ENCODE measurements at places on chromosomes 3 and 15.

DNA sequence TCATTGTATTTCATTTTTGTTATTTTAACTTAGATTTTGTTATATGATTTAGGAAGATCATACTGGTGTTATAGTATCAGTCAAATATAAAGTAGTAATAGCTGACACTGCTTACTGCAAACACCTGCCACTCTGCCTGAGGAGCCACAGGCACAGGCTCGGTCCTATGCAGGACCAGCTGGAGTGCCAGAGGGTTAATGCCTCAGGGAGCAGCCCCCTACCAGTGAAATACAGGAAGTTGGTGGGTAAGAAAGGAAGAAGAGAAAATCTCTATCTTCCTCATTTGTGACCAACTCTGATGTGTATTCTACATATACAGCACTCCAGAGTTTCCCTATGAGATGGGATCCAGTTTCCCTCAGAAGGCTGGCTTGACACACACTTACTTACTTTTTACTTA, 593.3 kb downstream of the UNC13C start:
- H3K4me3 ChIP-seq = no peak overlapping the region
- no peaks in the 10 kb centered on the region for H3K27me3 ChIP-seq
- DNase-seq = no peak
- H3K4me1 ChIP-seq = no peaks in the 10 kb centered on the region

DNA sequence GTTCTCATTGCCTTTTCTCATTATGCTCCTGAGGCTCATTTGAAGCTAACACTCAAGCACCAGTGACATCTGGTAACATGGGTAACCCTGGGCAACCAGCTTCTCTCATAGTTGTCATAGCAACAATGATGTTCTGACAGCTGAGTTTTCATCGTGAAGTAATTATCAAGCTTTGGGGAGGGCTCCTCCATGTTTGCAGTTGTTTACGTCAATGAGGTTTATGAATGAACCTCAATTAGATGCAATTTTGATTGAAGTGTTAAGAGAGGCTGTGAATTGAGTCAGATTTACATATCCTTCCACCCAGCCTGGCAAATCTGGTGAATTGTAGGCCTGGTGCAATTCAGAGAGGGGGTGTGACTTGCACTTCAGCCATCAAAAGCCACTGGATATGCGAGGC, 119.3 kb upstream of the CHD2 start:
- H3K27me3 ChIP-seq = no peaks in the 10 kb centered on the region
- no peak overlapping the region for H3K27ac ChIP-seq
- no peaks in the 10 kb centered on the region for H3K36me3 ChIP-seq
- H3K4me1 ChIP-seq = no peaks in the 10 kb centered on the region

DNA sequence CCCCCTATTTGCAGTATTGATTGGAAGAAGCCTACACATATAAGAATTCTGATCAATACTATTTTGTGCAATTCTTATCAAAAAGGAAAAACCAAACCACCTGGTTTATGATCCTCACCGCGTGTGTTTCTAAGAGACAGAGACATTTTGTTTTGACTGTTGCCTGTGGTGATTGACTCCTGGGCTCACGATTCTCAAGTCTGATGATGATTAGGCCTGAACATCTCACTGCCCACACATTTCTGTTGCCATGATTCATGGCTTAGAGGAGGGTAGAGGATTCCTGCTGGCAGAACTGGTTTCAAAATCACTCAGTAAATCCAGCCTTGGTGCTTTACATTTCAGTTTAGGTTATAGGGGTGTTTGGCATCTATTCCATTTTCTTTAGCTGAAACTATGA, 88.3 kb upstream of the UBE3A start:
- no peaks in the 10 kb centered on the region for H3K4me1 ChIP-seq
- H3K27me3 ChIP-seq = no peaks in the 10 kb centered on the region
- DNase-seq = no peak
- H3K27ac ChIP-seq = no peak overlapping the region
- no peak overlapping the region for H3K4me3 ChIP-seq
- H3K36me3 ChIP-seq = no peaks in the 10 kb centered on the region

GRCh38 chr3:147392625-147392946, 13.8 kb downstream of the ZIC4 start:
- H3K27ac ChIP-seq = no peak overlapping the region
- H3K4me3 ChIP-seq = no peak overlapping the region
- no peaks in the 10 kb centered on the region for H3K36me3 ChIP-seq
- peaks cover 78% of the 10 kb centered on the region for H3K27me3 ChIP-seq

- H3K4me1 ChIP-seq = peaks cover 8% of the 10 kb centered on the region
- H3K27ac ChIP-seq = no peak overlapping the region
- H3K27me3 ChIP-seq = no peaks in the 10 kb centered on the region
- no peak overlapping the region for H3K4me3 ChIP-seq
Measured at GRCh38 chr15:40075298-40076044, 33.2 kb downstream of the BMF start.

- no peak for DNase-seq
- H3K36me3 ChIP-seq = no peaks in the 10 kb centered on the region
- H3K4me3 ChIP-seq = no peak overlapping the region
- no peaks in the 10 kb centered on the region for H3K4me1 ChIP-seq
Measured at GRCh38 chr15:31272558-31273257, 53.9 kb upstream of the KLF13 start.

DNA sequence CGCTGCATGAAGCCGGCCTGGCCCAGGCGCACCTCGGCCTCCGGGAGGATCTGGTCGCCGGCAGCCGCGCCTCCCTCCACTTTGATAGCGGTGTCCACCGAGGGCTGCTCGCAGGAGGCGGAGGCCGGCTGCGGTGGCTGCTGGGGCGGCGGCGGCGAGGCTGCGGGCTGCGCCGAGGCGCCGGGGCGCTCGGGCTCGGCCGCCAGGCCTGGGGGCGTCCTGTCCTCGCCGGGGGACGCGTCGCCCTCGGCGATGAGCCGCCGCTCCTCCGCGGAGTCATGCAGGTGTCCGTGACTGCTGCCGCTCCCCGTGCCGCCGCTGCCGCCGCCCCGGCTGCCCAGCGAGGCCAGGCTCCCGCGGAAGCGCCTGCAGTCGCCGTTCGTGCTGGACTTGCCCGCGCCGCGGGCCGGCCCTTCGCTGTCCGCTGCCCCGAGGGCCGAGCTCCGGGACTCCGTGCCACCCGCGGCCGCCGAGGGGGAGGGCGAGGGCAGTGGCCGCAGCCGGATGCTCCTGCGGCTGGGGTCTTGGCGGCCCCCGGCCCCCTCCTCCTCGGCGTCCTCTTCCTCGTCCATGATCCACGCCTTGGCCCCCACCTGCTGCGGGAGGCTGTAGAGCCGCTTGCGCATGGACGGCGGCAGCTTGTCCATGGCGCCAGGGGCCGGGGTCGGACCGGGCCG, 996 bp downstream of the HCN4 start:
- H3K36me3 ChIP-seq = no peaks in the 10 kb centered on the region
- DNase-seq = no peak

- no peak for DNase-seq
- no peaks in the 10 kb centered on the region for H3K36me3 ChIP-seq
- H3K4me1 ChIP-seq = peaks cover 2% of the 10 kb centered on the region
- no peak overlapping the region for H3K27ac ChIP-seq
Measured at GRCh38 chr15:80118956-80119355, 33.8 kb upstream of the FAH start.

DNA sequence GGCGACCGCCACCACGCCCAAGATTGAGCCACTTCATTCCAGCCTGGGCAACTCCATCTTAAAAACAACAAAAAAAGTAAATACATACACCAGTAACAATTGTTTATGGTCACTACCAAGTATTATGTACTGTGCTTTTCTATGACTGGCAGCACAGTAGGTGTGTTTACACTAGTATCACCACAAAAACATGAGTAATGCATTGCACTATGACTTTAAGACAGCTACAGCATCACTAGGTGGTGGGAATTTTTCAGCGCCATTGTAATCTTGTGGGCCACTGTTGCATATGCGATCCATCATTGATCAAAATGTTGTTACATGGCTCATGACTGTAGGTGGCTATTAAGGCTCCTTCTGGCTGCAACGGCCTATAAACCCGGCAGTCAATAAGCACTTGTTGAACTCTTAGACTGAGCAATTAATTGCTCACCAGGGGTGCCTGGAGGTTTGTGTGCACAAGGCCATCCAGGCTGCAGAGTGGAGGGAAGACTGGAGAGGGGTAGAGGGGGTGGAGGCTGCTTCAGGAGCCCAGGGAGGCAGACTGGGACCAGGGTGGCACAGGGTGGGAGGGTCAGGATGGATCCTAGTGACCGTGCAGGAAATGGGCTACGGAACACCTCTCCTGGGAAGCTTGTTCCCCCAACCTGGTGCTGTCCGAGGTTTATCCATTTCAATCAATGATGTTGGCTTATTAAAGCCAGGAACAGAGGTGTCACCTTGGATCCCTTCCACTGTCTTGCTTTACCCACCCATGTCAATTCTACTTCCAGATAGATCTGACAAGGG, 17.9 kb upstream of the COPG1 start:
- no peak for DNase-seq
- H3K27ac ChIP-seq = no peak overlapping the region
- H3K36me3 ChIP-seq = no peaks in the 10 kb centered on the region
- no peak overlapping the region for H3K4me3 ChIP-seq

GRCh38 chr15:77732514-77733335, 100.0 kb upstream of the LINGO1 start:
- no peak overlapping the region for H3K27ac ChIP-seq
- no peaks in the 10 kb centered on the region for H3K36me3 ChIP-seq
- H3K27me3 ChIP-seq = no peaks in the 10 kb centered on the region
- no peaks in the 10 kb centered on the region for H3K4me1 ChIP-seq
- no peak overlapping the region for H3K4me3 ChIP-seq

- H3K27ac ChIP-seq = no peak overlapping the region
- H3K36me3 ChIP-seq = no peaks in the 10 kb centered on the region
- H3K27me3 ChIP-seq = no peaks in the 10 kb centered on the region
- H3K4me3 ChIP-seq = no peak overlapping the region
Measured at GRCh38 chr3:171585039-171585438, 124.8 kb upstream of the TNIK start.

GRCh38 chr3:172391592-172392302, 56.5 kb downstream of the GHSR start:
- no peak overlapping the region for H3K27ac ChIP-seq
- H3K4me3 ChIP-seq = no peak overlapping the region
- no peaks in the 10 kb centered on the region for H3K27me3 ChIP-seq
- H3K36me3 ChIP-seq = no peaks in the 10 kb centered on the region
- no peaks in the 10 kb centered on the region for H3K4me1 ChIP-seq

GRCh38 chr3:98038286-98038685, 3.2 kb upstream of the GABRR3 start:
- H3K36me3 ChIP-seq = no peaks in the 10 kb centered on the region
- DNase-seq = peak; percentile 35
- H3K27ac ChIP-seq = no peak overlapping the region
- no peaks in the 10 kb centered on the region for H3K4me1 ChIP-seq
- H3K4me3 ChIP-seq = no peak overlapping the region

DNA sequence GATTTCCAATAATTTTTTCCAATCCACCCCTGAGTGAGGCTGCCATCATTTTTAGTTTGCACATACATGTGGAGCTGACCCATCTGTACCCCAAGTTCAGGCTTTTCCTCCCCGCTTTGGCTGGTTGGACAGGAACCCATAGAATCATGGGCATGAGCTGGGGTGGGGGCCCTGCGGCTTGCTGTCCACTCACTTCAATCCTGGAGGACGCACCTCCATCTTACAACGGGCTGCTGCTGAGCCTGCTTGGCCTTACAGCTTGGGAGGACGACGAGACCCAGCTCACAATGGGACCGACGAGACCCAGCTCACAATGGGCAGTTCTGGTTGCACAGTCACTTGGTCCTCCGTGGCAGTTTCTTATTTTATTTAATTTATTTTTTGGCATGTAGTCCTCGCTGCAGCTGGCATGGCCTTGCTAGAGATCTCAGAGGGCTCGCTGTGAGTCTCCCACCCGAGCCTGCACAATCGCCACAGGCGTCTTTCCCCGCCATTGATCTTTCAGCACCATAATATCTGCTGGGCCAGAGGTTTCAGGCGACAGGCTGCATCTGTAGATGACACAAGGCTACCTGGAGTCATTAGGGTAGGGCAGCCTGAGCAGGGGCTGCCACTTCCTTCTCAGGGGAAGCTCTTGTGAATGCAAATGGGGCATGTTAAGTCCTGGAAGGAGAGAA, 19.6 kb upstream of the EPHB3 start:
- H3K4me1 ChIP-seq = no peaks in the 10 kb centered on the region
- DNase-seq = no peak
- H3K27ac ChIP-seq = no peak overlapping the region

GRCh38 chr3:99789011-99789721, 28.5 kb upstream of the CMSS1 start:
- peak; percentile 18 for DNase-seq
- H3K27me3 ChIP-seq = no peaks in the 10 kb centered on the region
- H3K27ac ChIP-seq = no peak overlapping the region

DNA sequence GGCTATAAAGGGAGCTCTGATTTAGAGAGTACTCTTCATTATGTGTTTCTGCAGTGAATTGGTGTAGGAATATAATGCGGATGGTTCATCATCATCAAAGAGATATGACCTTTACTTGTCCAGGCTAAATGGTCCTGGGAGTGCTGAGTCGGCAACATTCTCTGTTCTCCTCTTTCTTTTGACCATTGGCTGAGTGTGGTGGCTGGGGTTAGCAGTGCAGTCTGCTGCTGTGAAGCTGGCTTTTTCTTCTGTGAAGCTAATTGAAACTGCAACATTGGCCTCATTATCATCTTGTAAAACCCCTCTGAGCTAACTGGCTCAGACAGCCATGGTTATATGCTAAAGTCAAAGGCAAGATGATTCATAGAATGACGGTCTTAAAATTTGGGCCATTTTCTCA, 83.8 kb downstream of the THRB start:
- no peaks in the 10 kb centered on the region for H3K4me1 ChIP-seq
- DNase-seq = no peak
- no peak overlapping the region for H3K27ac ChIP-seq
- no peak overlapping the region for H3K4me3 ChIP-seq
- H3K27me3 ChIP-seq = no peaks in the 10 kb centered on the region

- H3K4me3 ChIP-seq = no peak overlapping the region
- no peaks in the 10 kb centered on the region for H3K27me3 ChIP-seq
- peak; percentile 47 for DNase-seq
- H3K27ac ChIP-seq = no peak overlapping the region
- no peaks in the 10 kb centered on the region for H3K4me1 ChIP-seq
- H3K36me3 ChIP-seq = peaks cover 12% of the 10 kb centered on the region
Measured at GRCh38 chr15:34855413-34855812, 60.1 kb upstream of the ACTC1 start.

- no peaks in the 10 kb centered on the region for H3K4me1 ChIP-seq
- no peaks in the 10 kb centered on the region for H3K27me3 ChIP-seq
- H3K36me3 ChIP-seq = peaks cover 17% of the 10 kb centered on the region
- no peak overlapping the region for H3K4me3 ChIP-seq
- no peak overlapping the region for H3K27ac ChIP-seq
Measured at GRCh38 chr3:129474984-129475804, 35.2 kb downstream of the IFT122 start.

GRCh38 chr3:63974451-63974850, 48.8 kb downstream of the PSMD6 start:
- no peak overlapping the region for H3K27ac ChIP-seq
- no peaks in the 10 kb centered on the region for H3K27me3 ChIP-seq
- no peak overlapping the region for H3K4me3 ChIP-seq
- no peaks in the 10 kb centered on the region for H3K36me3 ChIP-seq
